Left ventricle myocardium inferior (tissue), 1 donor: ENCODE measurements at places on chromosomes 2 and 18. TPM values are rescaled to one million over a fixed set of nuclear protein-coding genes. Genes with fewer than 3 reads are reported as not detected.

The CFC1 gene
- not detected for total RNA-seq

The CLK1 gene
- 42.8 TPM for total RNA-seq

The TXNDC2 gene
- not detected for total RNA-seq

The PROKR1 gene
- total RNA-seq = not detected

The PASK gene
- 3.4 TPM for total RNA-seq

The HOXD10 gene
- total RNA-seq = not detected

The DPP10 gene
- 0.16 TPM for total RNA-seq

DNA sequence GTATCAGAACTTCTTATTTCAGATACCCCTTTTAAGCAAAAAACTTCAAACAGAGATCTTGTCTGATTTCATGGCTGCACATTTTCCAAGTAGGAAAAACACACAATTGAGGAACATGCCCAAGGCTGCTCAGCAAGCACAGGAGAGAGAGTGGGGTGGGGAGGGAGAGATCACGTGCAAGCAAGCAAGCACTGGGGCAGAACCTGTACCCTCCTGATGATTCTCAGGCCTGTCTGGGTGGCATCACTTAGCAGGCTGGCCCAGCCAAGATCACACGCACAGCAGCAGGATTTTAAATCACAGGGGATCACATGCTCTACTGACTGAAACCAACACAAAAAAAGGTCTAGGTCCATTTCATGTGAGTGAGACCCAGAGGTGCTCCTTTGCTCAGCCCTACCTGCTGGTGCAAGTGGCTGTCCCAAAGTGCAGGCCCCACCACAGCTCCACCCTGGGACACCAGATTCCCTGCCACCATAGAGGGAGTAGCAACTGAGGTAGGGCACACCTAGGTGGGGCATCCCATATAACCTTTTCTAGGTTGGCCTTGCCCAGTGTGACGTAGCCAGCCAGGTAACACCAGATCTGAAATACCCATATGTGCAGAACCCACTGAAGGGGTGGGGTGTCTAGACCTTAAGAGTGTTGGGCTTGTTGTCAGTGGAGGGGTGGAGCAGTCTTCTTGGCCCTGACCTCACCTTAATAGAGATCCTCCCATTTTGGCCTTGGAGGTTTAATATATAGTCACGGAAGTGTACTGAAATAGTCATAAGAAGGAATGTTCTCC is 1.8 kb upstream of the LYPD6B start:
- peaks cover 89% of the 10 kb centered on the region for H3K27me3 ChIP-seq
- H3K4me1 ChIP-seq = no peaks in the 10 kb centered on the region
- no peak overlapping the region for H3K27ac ChIP-seq
- H3K36me3 ChIP-seq = no peaks in the 10 kb centered on the region
- H3K4me3 ChIP-seq = no peak overlapping the region

GRCh38 chr18:53644799-53645471 is 579.5 kb downstream of the MBD2 start:
- H3K4me1 ChIP-seq = peaks cover 14% of the 10 kb centered on the region
- DNase-seq = no peak
- no peaks in the 10 kb centered on the region for H3K36me3 ChIP-seq

DNA sequence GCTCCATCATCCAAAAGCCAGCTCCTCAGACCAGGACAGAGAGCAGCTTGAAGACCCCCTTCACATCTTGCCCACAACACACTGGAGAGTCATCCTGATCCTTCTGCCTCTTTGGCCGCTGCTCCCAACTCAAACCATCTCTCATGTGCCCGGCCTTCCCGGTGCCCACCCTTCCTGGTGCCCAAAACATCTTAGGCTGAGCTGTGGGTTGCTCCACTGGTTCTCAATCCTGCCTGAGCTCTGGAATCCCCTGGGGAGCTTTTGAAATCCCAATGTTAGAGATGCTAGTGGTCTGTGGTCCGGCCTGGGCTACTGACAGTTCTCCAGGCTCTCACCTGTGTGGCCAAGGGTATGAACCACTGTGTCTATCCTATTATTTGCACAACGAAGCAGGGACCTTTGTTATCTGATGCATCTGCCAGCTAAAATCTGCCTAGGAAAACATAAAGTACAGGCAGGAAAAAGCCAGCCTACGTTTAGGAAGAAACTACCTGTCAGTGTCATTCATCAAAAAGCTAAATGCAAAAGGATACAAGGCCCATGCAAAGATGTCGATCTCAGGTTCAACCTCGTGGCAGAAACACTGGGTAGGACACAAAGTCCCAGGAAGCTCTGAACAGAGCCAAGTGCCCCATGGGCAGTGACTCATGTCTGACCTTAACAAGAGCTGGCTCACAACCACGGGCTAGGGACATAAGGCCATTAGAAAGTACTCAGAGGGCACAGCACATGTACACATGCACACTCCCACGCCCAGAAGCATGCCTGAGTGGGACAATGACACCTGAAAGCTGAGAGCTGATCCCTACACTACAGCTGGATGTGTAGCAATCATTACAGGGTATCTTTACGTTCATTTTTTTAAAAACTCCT is 30.8 kb downstream of the TBC1D8 start:
- peak; percentile 80 for DNase-seq
- no peaks in the 10 kb centered on the region for H3K27me3 ChIP-seq
- no peaks in the 10 kb centered on the region for H3K36me3 ChIP-seq

- DNase-seq = no peak
- H3K4me1 ChIP-seq = no peaks in the 10 kb centered on the region
- no peak overlapping the region for H3K27ac ChIP-seq
- H3K36me3 ChIP-seq = no peaks in the 10 kb centered on the region
- no peak overlapping the region for H3K4me3 ChIP-seq
These were observed 32.6 kb downstream of the CALCRL start for GRCh38 chr2:187415449-187415848.
